ENCODE measurements at places on chromosomes 3 and 15. TPM values are rescaled to one million over a fixed set of nuclear protein-coding genes. Genes with fewer than 3 reads are reported as not detected.

The RCCD1 gene
- total RNA-seq: 18.3 TPM

The FAN1 gene
- 18.7 TPM for total RNA-seq

The C3orf80 gene
- total RNA-seq: 4.9 TPM

The HEMK1 gene
- total RNA-seq: 30.0 TPM

The C3orf20 gene
- not detected for total RNA-seq

The PLA1A gene
- 0.25 TPM for total RNA-seq

The SNX1 gene
- total RNA-seq: 57.8 TPM

The GP9 gene
- not detected for total RNA-seq

The NSMCE3 gene
- 12.9 TPM for total RNA-seq

The PRKCI gene
- total RNA-seq: 55.7 TPM

The GOLGA6A gene
- total RNA-seq: not detected
